Kasumi-1 (cell line): ENCODE measurements at places on chromosomes 3 and 15.

GRCh38 chr3:159914426-159914825, 74.2 kb upstream of the IL12A start:
- no peak for DNase-seq

- DNase-seq: no peak
Observed at GRCh38 chr3:100782348-100782747, 73.1 kb downstream of the TFG start.

- DNase-seq: peak; percentile 62
Observed at GRCh38 chr3:157204431-157204830, 44.5 kb upstream of the CCNL1 start.

- no peak for DNase-seq
Observed at GRCh38 chr3:110414855-110415254, 656.8 kb upstream of the NECTIN3 start.

DNA sequence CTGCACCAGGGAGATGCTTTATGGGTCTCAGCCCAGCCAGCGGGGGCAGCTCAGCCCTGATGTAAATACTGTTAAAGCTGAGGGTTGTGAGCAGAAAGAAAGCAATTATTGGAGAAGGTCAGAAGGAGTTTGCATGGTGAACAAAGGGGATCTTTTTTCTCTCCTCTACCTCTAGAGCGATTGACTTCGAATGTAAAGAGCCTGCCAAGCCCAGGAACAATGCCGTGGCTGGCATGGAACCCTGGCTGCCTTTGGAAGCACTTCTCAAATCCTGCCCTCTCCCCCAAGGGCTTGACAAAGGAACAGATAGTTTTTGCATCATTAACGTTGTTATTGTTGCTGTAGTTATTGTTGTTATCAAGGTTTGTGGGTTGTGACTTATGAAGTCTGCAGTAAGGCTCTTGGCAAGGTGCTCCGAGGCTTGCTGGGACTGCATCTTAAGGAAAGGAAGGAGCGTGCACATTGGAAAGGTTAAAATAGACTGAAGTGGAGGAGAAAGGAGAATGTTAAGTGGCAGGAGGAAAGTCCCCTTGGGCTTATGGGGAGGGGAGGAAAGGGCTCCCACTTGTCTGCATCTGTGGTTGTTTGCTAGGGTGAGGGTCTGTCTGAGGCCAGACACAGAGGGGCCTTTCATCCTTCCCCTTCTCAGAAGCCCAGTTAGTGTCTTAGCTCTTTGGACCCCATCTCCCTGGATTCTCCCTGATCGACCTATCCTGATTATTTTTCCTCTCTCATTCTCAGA, 16.7 kb downstream of the PDIA5 start:
- DNase-seq: no peak
